Left cardiac atrium (tissue), 4 donors: ENCODE measurements at places on chromosomes 6 and 20.

DNA sequence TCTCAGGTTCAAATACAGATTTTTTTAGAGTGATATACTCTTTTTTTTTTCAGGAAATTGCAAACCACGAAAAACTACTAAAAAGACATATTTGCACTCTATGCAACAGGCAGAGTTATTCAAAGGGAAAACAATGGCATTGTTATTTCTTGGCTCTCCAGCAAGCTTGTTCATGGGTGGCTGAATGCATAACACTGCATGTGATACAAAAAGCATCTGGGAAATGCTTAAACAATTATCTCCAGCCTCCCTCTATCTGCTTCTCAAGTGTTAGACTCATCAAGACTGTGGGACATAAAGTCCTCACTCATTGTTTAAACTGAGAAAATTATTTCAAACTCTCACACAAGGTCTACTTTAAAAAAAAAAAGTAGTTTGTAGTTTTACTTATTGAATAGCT, 7.3 kb upstream of the COL12A1 start:
- DNase-seq, result no peak

GRCh38 chr20:49748525-49748838, 34.8 kb upstream of the B4GALT5 start:
- DNase-seq, result no peak

DNA sequence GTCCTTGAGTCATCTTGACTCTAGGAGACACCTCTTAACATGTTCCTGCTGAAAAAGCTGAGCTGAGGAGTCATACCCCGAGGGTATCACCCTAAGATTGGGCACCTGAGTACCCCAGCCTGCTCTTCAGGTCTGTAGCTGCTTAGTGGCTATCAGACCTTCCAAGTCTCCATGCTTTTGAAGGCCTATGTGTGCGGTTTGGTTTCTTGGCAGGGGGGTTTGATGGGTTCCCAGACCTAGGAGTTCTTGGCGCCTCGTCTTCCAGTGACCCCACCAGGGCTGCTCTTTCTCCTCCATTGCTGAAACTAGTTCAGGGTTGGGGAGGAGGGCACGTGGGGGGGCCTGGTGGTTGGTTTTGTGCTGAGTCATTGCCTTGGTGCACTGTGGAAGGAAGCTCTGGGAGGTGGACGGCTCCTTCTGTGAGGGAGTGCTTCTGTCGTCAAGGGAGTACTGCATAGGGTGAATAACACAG, 20.1 kb downstream of the IGF2R start:
- DNase-seq, result no peak

DNA sequence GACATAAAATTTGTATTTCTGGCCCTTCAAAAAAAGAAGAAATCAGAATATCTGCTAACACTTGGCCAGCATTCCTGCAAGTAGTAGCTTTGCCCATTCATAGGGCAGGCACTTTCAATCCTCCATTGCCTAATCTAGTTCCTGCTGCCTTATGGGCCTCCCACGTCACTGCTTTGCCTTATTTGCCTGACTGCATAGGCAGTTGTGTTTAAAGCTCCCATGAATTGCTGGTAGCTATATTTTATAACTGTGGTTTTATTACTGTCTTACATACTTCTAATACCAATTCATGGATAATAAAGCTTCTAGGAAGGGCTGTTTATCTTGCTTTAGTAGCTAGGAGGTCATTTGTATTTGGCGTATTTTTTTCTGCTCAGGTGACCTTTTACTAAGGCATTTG, 7.7 kb upstream of the SLC35A1 start:
- no peak for DNase-seq

- no peak for DNase-seq
Observed at GRCh38 chr6:162116902-162117525, 610.6 kb downstream of the PRKN start.

GRCh38 chr20:49677777-49678758, 35.6 kb downstream of the B4GALT5 start:
- no peak for DNase-seq
